H1 (cell line): ENCODE measurements at places on chromosomes 3 and 15. TPM values are rescaled to one million over a fixed set of nuclear protein-coding genes. Genes with fewer than 3 reads are reported as not detected.

The TRPM1 gene
- not detected in 2 replicates for total RNA-seq

The CORO2B gene
- total RNA-seq, result 3.4 and 4.7 TPM in 2 replicates

The MESP2 gene
- total RNA-seq, result 0.35 and 0.38 TPM in 2 replicates

The TP63 gene
- total RNA-seq, result 0.06 TPM in 1 of 2 replicates, not detected in the other

The HDC gene
- 0.22 TPM in 1 of 2 replicates, not detected in the other for total RNA-seq

The LINGO1 gene
- total RNA-seq, result 56.4 and 57.1 TPM in 2 replicates

The CADM2 gene
- total RNA-seq, result 20.2 and 20.9 TPM in 2 replicates

The FBXW12 gene
- 0.35 TPM in 1 of 2 replicates, not detected in the other for total RNA-seq

The GNAT1 gene
- not detected in 2 replicates for total RNA-seq

The NMNAT3 gene
- 3.5 and 4.3 TPM in 2 replicates for total RNA-seq

The RLBP1 gene
- total RNA-seq, result not detected in 2 replicates

The ROBO2 gene
- total RNA-seq, result 2.0 and 2.9 TPM in 2 replicates

The ETV5 gene
- total RNA-seq, result 31.9 and 36.9 TPM in 2 replicates

The MYO5A gene
- total RNA-seq, result 24.7 and 27.9 TPM in 2 replicates

The GOLGA6B gene
- total RNA-seq, result not detected in 2 replicates

The PRTG gene
- total RNA-seq, result 3.2 and 3.4 TPM in 2 replicates

The FRMD4B gene
- total RNA-seq, result 5.4 and 7.2 TPM in 2 replicates

The TRIM42 gene
- total RNA-seq, result not detected in 2 replicates

The PFN2 gene
- total RNA-seq, result 175 and 178 TPM in 2 replicates

The CCDC32 gene
- total RNA-seq, result 10.2 and 12.1 TPM in 2 replicates

The CHRFAM7A gene
- total RNA-seq, result 3.3 and 7.3 TPM in 2 replicates

The SCN5A gene
- 11.4 and 16.5 TPM in 2 replicates for total RNA-seq

The CCR8 gene
- not detected in 2 replicates for total RNA-seq

The LYZL4 gene
- total RNA-seq, result not detected in 2 replicates

The CCDC54 gene
- not detected in 2 replicates for total RNA-seq

The NPAP1 gene
- 0.07 TPM in 1 of 2 replicates, not detected in the other for total RNA-seq

The SNTN gene
- not detected in 2 replicates for total RNA-seq

The CPLX3 gene
- not detected in 2 replicates for total RNA-seq

The ACTC1 gene
- total RNA-seq, result 86.2 and 90.0 TPM in 2 replicates

The CHRD gene
- 0.63 and 0.86 TPM in 2 replicates for total RNA-seq

The GCSAM gene
- not detected in 2 replicates for total RNA-seq

The PLA2G4D gene
- 0.07 and 0.33 TPM in 2 replicates for total RNA-seq

The SERPINI2 gene
- 0.25 and 0.26 TPM in 2 replicates for total RNA-seq

The OR5AC2 gene
- not detected in 2 replicates for total RNA-seq

The MKRN2OS gene
- 0.41 TPM in 1 of 2 replicates, not detected in the other for total RNA-seq

The EEF1AKMT4 gene
- total RNA-seq, result 9.3 and 9.6 TPM in 2 replicates
